Esophagus mucosa (tissue), 1 donor: ENCODE measurements at places on chromosomes 7 and 10. TPM values are rescaled to one million over a fixed set of nuclear protein-coding genes. Genes with fewer than 3 reads are reported as not detected.
A peak's percentile ranks its signal among the peaks of the same experiment; 100 is the strongest.

- no peak for ATAC-seq
These were observed 369.8 kb downstream of the SDK1 start for GRCh38 chr7:3670898-3671297.

DNA sequence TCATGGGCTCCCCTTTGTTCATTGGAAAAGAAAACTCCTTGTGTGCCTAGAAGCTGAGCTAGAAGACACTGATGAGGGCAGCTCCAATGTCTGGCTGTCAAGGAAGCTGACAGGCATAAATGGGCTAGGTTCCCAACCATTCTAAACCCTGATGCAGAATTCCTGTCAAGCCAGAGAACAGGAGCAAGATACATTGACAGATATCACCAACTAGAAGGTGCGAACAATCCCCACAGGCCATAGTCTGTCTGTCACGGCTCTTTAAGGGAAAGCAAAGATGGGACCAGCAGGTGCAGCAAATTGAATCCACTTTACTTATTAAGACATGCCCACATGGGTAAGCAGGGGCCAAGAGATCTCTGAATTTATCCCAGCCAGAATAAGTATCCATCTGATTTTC, 617.9 kb upstream of the POT1 start:
- no peak for ATAC-seq

GRCh38 chr10:12960334-12960898, 41.1 kb downstream of the CCDC3 start:
- peak; percentile 76 for ATAC-seq

DNA sequence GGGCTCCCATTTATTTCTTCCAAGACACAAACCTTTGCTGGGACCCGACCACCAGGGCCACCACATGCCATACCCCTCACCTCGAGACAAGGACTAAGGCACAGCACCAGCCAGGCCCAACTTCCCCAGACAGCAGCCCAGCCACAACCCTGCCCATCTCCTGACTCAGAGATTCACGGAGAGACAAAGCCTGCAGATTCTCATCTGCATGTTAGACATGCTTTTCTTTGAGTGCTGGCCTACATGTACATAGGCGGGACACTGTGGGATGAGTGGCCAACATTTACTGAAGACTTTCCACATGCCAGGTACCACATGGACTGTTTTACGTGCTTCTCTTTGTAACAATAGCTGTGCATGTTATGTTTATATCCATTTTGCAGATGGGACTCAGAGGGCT, 221.3 kb upstream of the ZMIZ1 start:
- no peak for ATAC-seq

DNA sequence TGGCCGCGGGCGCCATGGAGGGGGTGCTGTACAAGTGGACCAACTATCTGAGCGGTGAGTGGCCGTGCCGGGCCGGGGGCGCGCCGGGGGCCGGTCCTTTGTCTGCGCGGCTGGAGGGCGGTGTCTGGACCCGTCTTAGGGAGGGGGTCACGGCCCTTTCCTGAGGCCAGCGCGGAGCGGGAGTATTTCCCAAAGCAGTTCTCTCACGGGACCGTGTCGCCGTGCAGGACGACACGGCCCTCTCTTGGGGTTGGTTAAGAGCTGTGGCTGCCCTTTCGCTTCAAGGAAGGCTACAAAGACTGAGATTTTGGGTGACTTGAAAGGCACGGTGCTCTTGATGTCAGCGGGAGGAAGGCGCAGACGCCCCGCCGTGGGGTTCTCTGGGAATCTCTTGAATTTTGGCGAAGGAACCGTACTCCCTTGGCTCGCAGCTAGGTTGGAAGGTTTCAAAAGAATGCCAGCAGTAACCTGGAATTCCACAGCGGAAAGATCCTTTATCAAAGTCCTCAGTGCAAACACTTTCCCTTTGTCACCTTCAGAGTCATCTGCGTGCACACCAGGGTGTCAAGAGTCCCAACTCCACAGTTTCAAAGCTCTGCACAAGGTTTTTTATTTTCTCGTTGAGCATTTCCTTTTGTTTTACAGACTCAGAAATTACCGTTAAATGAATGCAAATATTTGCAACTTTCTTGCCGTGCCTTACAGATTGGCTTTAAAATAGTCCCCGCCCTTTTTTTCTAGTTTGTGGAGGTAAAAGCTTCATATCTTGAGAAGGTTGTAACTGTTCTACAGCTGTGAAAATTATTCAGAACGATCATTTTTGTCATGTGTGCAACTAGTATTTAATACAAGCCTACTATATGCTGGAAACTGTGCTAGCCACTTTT, 780 bp downstream of the PLEKHA8 start:
- no peak for ATAC-seq

PPP1R9A gene
- total RNA-seq: 0.36 TPM

GRCh38 chr7:25861601-25862260, 290.3 kb upstream of the NFE2L3 start:
- ATAC-seq: no peak

GRCh38 chr7:130950741-130951140, 216.7 kb upstream of the KLF14 start:
- peak; percentile 59 for ATAC-seq

GRCh38 chr7:138838166-138838565, 40.2 kb upstream of the ATP6V0A4 start:
- no peak for ATAC-seq

POLR2J gene
- total RNA-seq: 38.5 TPM

DNA sequence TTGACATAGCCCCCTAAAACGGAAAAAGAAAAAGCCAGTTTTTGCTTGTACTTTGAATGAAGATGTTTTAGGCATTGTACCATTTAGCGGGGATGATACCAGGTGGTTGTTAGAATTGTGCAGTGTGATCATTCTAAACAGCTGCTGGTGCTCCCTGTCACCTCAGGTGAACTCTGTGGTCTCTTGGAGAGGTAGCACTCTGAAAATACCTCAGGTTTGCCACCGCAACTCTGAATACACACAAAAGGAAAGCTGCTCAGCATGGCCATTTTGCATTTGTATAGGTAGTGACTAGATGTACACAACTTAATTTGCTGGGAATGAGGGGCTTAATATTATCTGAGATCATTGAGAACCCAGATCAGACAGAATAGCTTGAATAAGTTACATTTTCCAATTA, 52.6 kb downstream of the PLEKHA8 start:
- ATAC-seq: no peak

- no peak for ATAC-seq
These were observed 22.4 kb downstream of the ZNF33A start for GRCh38 chr10:38032886-38033285.

GRCh38 chr10:91043173-91043910, 122.5 kb upstream of the ANKRD1 start:
- no peak for ATAC-seq

DNA sequence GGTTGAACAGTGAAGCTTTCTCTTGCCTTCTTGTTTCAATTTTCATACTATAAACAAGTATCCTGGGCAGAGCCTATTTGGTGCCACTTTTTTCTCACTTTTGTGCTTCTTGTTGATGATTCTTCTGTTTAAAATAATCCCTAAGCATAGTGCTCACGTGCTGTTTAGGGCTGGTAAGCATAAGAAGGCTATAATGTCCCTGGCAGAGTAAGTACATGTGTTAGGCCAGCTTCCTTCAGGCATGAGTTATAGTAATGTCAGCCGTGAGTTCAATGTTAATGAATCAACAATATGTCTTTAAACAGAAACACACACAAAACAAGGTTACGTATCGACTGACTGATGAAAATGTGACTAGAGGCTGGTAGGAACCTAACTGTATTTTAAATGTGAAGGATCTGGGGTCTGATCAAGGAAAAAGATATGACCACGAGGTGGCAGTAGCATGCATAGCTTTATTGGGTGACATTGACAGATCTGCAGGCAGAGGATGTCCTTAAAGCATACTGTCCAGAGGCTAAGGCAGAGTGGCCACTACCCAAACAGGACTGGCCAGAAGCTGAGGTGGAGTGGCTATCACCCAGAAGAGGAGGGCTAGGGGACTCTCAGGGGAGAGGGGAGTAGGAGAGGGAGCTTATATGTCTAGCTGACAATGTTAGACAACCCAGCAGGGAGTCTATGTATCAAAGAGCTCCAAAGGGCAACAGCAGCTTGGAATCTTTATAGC, 113.7 kb downstream of the BRAF start:
- peak; percentile 61 for ATAC-seq

RSBN1L gene
- 9.9 TPM for total RNA-seq

- ATAC-seq: no peak
These were observed 170.0 kb upstream of the MKLN1 start for GRCh38 chr7:131157530-131158243.

GRID2IP gene
- 0.12 TPM for total RNA-seq

- peak; percentile 20 for ATAC-seq
These were observed 150.4 kb downstream of the JCAD start for GRCh38 chr10:29908962-29909361.

- peak; percentile 42 for ATAC-seq
These were observed 125.3 kb downstream of the DYNC1I1 start for GRCh38 chr7:95897557-95898251.

SMKR1 gene
- not detected for total RNA-seq

GRCh38 chr7:146150153-146150552, 33.6 kb downstream of the CNTNAP2 start:
- ATAC-seq: no peak

GRCh38 chr7:127532736-127533135, 52.7 kb downstream of the GCC1 start:
- ATAC-seq: no peak

- peak; percentile 57 for ATAC-seq
These were observed 42.9 kb downstream of the CD36 start for GRCh38 chr7:80681272-80681885.
